Cerebellar nuclear complex (tissue), 1 donor: ENCODE measurements at places on chromosomes 5 and 9.

DNA sequence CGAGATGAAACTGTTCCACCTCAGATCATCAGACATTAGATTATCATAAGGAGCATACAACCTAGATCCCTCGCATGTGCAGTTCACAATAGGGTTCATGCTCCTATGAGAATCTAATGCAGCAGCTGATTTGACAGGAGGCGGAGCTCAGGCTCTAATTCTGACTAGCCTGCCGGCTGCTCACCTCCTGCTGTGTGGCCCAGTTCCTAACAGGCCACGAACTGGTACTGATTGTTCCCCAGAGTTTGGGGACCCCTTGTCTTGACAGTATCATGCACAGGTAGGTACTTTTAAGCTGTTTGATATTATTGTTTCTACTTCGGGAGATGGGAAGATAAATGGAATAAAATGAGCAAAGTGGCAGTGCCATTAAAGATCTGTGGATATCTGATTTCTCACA, 66.9 kb downstream of the ZCCHC7 start:
- DNase-seq = no peak

- no peak for DNase-seq
These were observed 235.1 kb upstream of the ANKH start for GRCh38 chr5:15106530-15107283.

- DNase-seq = no peak
These were observed 6.5 kb downstream of the FAM240B start for GRCh38 chr9:38713426-38713825.

DNA sequence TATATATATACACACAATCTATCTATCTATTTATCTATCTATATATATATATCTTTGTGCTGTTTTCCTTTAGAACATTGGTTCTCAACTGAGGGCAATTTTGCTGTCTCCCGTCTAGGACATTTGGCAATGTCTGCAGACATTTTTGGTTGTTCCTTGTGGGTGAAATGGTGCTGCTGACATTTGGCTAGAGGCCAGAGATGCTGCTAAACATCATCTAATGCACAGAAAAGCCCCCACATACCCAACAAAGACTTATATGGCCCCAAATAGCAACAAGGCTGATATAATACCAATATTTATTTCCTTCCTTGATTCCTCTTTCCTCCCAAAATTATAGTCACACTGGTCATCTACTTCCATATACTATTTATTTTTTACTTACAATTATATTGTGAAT, 197.5 kb downstream of the TRPM3 start:
- DNase-seq = no peak

DNA sequence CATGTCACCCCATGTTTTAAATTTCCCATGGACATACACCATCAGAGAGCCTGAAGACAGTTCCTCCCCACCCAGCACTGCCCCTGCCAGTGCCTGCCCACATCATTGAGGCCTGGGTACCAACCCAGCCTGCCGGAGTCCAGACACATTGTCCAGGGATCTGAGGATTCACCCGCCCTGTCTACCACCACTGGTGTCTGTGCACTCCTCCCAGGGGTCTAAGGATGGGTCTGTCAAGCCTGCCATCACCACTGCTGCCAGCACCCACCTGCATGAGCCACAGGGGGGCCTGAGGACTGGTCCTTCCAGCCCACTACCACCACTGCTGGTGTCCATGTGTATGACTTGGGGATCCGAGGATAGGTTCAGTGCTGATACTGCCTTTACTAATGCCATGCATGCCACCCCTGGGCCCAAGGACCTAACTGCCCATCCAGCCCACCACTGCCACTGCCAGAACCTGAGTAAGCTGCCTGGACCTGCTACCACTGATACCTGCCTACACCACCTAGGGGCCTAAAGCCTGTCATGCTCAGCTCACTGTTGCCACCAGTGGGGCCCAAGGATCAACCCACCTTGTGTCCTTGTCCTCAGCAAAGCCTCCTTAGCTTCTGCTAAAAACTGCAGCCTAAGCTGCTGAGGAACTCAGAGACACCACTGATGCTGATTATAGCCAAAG, 137.8 kb downstream of the GIN1 start:
- no peak for DNase-seq

DNA sequence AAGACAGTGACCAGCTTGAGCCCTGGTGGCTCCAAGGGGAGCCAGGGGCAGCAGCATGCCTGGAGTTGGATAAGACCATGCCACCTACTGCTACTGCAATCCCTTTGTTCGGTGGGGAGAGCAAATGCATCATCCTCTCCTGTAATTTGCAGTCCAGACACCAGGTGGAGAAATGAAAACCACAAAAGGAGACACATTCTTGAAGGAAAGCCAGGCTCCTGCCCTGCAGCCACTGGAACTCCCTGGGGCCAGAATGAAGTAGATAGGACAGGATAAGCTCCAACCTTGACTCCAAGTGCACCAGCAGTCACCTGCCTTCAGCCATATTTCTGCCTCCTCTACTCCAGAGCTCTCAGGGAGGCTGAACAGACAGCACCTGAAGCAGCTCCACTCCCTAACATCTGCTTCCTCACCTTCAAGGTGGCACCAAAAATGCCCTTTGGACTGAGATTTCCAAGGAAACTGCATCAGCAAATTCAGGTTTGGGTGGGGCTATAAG, 65.1 kb upstream of the IQGAP2 start:
- DNase-seq = no peak

GRCh38 chr5:131022811-131023497, 142.1 kb downstream of the HINT1 start:
- no peak for DNase-seq

DNA sequence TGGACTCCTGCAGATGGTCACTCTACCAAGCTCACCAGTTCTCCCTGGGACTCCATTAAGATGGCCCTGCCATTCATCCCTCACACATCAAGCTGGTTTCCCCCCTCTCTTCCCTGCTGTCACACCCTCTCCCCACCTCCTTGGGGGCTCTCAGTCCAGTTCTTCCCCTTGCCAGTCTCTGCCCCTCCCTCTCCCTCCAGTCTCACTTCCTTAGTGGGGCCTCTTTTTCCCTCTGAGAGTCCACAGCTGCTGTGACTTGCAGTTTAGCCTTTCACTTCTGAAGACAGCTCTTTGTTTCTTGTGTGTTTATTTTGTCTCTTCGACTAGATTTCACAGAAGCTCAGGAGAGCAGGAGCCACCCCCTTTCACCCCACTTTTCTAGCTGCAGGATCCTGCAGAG, 10.5 kb downstream of the DOCK2 start:
- no peak for DNase-seq

- DNase-seq = no peak
These were observed 509.8 kb downstream of the CCDC171 start for GRCh38 chr9:16062542-16063240.

DNA sequence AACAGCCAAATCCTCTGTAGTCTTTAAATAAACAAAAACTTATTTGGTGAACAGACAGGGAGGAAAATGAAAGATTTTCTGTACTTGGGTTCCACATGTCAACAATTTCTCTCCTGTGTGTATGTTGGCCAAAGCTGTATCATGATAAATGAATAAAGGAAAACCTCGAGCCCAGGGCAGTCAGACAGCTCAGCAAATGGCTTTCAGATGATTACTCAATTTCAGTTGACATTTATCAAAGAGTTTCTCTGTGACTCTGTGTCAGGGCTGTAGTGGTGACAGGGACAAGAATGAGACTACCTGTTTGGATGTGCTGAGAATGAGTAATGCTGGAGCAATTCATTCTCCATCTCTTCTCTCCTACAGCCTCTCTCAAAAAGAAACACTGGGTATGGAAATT, 45.7 kb upstream of the PTGS1 start:
- no peak for DNase-seq

- DNase-seq = no peak
These were observed 364.2 kb downstream of the TMEM232 start for GRCh38 chr5:110362261-110362660.

DNA sequence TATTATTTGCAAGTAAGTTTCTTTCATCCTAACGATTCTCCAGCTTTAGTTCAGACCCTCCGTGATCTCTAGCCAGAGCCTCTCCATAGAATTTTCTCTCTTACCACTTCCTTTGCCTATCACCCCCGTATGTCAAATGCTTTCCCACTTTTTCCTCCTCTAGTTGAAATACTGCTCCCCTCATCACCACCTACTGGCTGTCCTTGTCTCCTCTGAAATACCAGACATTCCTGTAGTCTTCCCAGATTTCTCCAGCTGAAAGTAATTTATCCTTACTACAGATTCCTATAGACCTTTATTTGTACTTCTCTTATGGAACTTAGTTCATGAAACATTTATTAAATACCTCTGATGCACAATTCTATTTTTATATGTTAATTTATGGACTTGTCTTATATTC, 36.0 kb upstream of the GLIPR2 start:
- no peak for DNase-seq

GRCh38 chr5:128498844-128499455, 39.1 kb downstream of the FBN2 start:
- no peak for DNase-seq

- DNase-seq = no peak
These were observed 42.1 kb downstream of the SEC61B start for GRCh38 chr9:99264070-99264680.

DNA sequence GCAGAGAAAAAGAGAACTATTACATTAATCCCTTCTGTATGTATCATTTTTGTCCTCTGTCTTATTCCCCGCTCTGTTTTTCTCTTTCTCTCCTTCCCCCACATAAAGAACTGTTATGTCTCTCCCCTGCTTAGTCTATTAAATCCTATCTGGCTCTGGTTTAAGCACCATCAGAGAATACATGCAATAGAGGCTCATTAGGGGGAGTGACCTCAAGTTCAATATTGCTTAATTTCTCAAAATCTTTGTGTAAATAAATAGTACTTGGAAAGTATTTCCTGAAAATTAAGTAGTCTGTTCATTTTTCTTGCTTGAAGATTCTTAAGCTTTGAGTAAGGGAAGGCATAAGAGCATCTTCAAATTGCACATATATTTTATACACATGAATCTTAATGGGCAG, 41.2 kb upstream of the FAM174A start:
- DNase-seq = no peak

GRCh38 chr9:134896834-134897583, 16.4 kb downstream of the FCN2 start:
- DNase-seq = no peak

DNA sequence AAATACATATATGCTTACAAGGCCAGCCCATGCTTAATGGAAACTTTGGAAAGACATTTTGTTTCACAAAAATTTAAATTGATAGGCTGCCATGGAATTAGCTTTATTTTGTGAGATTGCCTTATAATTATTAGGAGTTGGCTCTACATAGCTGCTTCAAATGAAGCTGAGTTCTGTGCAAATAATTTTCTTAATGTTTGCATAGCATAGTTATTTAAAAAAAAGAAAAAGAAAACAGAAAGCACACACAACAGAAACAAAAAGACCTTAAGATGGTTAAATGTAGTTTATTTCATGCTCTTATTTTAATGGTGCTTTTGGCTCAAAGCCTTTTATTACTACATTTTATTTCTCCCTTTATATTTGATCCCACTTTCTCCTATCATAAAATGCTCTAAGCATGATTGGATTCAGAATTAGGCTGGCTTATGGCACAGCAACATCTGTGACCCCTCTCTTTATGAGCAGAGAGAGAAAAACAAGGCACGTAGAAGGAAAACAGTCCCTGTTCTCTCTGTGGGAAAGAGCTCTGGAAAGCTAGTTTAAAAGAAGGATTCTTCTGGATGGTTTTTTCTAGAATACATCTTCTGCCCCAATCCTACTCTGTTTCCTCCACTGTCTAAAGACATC, 530.5 kb downstream of the NTRK2 start:
- DNase-seq = no peak

DNA sequence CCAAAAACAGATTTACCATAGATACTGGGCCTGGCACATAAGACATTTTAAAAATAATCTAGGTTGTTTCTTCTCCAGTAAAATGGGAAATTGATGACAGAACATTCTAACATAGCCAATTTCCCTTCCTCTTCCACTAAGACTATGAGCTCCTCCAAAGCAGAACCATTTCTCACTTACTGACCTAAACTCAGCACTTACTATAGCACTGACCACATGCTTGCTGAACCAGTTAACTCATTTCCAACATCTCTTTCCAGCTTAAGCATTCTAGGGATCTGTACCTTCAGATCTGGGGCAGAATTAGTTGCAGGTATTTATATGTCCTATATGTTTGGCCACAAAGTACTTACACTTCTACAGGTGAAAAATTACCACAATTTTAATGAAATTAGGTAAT, 58.9 kb downstream of the TTC39B start:
- DNase-seq = no peak

DNA sequence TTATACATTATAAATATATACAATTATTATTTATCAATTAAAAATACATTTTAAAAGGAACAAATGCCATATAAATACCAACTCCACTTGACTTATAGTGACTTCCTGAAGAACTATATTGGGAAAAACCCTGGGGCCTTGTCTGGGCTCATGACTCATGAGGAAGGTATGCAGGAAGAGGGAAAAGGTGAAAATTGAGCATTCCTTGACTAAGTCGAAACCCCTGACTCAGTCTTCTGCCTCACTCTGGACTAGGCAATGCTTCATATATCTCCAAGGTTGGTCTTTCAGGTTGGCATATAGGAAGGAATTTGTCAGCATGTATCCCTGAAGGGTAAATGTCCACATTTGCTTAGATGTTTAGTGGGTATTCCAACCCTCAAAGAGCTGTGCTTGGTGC, 78.5 kb downstream of the SH3TC2 start:
- DNase-seq = no peak

DNA sequence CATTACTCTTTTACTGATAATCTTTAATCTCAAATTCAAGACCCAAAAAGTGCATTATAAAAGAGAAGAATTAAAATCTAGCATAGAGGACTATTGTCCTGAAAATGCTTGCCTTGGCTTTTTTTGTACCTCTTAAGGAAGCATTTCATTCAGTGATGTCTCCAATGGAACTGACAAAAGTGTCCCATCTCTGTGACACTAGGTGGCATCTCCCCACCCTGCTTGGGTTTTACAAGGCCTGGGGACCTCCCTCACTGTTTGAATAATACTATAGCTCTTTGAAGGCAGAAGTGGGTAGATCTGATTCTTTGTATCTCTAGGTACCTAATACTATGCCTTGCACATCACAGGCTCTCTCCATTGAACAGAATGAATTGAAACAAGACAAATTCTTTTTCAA, 180.6 kb downstream of the EPB41L4A start:
- no peak for DNase-seq

DNA sequence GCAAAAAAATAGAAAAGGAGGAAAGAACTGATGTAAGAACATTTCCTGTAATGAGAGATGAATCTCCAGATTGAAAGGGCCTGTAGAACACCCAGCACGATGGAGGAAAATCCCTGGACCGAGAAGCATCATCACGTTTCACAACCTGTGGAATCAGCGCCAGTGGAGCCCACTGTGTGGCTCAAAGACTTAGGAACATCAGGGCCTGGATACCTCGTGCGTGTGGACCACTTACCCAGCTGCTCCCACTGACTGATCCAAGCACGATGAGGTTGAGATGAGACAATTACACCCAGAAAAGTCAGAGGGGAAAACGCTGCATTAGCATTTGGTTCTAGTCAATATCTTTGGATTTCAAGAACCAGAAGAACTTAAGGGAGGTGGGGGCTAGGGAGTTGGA, 224.6 kb downstream of the SYK start:
- no peak for DNase-seq

GRCh38 chr9:129380961-129381401, 202.9 kb upstream of the IER5L start:
- DNase-seq = no peak
